ENCODE measurements at places on chromosomes 12 and 14.

DNA sequence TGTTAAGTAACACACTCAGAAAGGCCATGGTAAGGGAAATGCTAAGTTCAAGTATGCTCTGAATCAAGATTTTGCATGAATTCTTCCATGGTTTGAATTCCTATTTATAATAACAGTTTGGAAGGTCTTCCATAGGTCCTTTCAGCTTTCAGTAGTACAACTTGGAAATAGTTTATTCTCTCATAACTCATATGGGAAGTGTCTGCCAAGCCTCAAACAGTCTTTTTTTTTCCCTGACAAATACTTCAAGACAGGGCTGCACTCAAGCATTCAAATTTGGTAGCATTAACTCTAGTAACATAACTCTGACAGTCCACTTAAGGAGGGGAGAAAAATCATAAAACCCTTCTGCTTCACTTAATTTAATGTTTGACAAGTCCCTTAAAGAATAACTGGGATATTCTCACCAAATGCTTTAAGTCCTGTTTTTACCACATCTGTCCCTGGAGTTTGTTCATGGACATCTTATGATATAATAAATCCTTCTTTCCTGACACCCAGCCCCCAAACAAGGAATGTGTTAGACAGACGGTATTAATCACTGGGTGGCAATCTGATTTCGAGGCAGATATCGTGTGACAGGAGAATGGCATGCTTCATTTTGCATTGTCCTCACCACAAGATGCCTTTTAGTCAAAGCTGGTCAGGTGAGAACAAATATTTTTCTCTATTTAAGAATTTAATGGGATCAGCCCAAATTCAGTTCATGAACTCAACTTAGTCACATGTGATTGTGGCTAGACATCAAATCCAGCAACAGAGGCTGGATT, 165.7 kb downstream of the BMP4 start:
- no peak for DNase-seq

DNA sequence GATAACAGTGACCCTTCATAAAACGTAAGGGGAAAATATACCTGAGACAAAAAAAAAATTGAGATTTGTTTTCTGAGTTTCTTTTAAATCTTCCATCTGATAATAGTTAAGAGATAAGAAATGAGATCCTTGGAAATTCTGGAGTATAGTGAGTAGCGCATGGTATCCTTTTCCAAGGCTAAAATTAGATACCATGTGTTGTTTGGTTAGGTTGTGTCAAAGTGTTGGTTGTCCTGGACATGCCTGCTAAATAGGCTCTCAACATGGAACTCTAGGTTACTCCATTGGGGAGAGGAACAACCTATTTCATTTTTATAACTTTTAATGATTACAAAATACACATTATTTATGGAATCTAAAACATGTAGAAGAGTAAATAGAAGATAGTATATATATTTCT, 14.8 kb downstream of the PYGL start:
- DNase-seq: no peak

GRCh38 chr12:107122452-107122958, 29.2 kb upstream of the CRY1 start:
- DNase-seq: no peak

DNA sequence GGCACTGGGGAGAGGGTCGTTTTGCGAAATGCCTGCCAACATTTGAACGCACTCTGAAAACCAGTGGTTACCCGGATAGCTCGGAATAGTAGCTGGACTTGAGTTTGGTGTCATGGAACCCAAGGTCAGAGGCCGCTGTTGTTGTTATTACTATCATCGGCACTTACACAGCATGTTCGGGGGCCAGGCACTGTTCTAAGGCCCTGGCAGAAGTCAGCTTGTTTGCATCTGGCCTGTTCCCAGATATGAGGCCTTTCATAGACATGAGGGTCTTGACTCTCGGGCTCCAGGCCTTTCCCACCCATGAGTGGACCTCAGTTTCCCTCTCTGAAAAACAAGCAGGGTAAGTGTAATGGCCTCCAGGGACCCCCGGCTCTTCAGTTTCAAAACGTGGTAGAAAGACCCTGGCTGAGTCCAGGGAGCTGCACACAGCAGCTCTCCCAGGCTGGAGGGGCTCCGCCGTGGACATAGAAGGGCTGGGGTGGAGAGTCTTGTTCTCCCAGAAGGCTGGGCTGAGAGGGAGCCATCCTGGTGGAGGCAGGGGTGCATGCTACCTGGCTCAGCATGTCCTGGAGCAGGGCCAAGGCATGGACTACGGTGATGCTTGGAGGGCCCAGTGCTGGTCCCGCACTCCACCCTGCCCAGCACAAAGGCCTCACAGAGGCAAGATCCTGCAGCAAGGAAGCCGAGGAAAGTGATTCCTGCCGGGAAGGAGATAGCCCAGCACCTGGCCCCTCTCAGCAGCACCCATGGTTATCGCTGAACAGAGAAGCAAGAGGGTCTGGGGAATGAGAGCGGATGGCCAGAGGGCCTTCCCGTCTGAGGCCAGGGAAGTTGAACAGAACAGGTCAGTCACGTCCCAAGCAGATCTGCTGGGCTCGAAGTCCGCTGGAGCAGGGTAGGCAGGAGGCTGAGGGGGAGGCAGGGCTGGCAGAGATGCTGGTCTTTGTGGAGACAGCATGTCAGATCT, 63.5 kb upstream of the C14orf180 start:
- no peak for DNase-seq

GRCh38 chr12:6632026-6632983, 3.5 kb downstream of the LPAR5 start:
- no peak for DNase-seq

- no peak for DNase-seq
These were observed 48.8 kb upstream of the PARP11 start for GRCh38 chr12:3922033-3922432.

DNA sequence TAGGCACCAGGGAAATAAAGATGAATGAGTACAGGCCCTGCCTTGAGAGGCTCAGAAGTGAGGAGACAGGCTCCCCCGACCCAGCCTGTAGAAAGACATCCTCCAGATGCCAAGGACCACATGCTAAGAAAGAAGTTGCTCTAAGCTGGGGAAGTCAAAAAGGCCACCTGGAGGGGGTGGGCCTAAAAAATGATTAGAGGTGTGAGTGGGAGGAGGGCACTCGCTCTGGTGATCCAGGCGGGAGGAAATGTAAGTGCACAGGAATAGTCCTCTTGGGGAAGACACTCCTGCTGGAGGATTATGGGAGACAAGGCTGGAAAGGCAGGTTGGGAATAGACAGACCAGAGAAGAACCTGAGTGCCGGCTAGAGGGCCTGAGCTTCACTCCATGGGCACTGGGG, 32.2 kb downstream of the SMUG1 start:
- no peak for DNase-seq

Data from fibroblast of villous mesenchyme (primary cell).